ENCODE measurements at places on chromosomes 6 and 20.

GRCh38 chr6:42335896-42336295 lies 115.8 kb downstream of the TRERF1 start:
- no peak for DNase-seq

DNA sequence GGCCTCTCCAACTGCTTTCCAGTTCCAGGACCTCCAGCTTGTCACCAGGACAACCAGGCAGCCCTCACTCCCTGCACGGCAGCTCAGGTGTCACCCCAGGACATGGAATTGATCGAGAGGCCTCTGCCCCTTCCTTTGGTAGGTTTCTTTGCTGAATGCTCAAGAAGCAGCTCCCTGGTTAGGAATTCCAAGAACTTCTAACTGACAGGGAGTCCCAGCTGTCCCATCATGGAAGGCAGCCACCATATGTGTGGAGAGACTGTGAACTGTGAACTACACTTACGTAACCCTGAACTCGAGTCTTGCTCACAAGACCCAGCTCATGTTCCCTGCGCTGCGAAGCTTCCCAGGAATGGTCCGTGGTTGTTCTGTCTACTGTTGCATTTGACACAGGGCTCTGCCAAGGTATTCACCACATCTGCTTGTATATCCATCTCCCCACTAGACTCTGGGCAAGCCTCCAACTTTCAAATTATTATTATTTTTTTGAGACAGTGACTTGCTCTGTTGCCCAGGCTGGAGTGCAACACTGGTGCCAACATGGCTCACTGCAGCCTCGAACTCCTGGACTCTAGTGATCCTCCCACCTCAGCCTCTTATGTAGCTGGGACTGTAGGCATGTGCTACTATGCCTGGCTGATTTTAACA lies 35.7 kb downstream of the MGME1 start:
- DNase-seq = no peak

DNA sequence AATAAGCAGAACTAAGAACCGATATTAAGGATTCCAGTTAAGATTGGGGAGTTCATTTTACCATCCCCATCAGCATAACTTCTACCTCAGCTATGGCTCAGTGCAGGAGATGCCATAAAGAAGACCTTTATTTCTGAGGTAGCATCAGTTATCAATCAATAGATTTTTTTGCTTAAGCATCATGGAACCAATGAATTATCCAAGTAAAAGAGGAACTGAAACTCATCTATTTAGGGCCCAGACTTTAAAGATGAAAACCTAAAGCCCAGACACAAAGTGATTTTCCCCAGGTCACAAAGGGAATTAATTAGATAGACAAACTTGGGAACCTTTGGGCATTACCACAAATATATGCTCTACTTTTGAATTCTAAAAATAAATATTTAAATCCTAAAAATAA lies 59.2 kb upstream of the TINAG start:
- DNase-seq = no peak

DNA sequence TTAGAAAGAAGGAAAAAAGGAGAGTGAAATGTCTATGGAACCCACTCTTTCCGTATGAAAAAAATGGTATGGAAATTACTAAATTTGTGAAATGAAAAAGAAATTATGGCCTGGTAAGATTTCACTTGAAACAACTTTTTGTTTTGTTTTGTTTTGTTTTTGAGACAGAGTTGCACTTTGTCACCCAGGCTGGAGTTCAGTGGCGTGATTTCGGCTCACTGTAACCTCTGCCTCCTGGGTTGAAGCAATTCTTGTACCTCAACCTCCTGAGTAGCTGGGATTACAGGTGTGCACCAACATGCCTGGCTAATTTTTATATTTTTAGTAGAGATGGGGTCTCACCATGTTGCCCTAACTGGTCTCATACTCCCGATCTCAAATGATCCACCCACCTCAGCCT lies 17.8 kb upstream of the GSTA5 start:
- DNase-seq = no peak

DNA sequence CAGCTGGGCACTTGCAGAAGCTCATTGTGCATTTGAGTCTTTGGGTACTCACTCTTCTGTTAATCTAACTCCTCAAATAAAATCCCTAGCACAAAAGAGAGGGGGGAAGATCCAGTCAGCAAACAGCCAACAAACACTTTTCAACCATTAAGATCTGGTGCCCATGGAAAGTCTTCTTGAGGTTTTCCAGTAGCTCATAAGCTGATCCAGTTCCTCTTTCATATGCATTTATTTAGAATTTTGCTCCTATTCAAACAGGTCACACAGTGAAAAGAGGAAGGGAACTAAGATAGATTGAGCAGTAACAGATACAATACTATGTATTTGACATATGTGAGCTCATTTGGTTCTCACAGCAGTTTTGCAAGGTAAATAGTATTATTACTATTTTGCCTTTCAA lies 38.6 kb downstream of the HLA-DPB1 start:
- no peak for DNase-seq

DNA sequence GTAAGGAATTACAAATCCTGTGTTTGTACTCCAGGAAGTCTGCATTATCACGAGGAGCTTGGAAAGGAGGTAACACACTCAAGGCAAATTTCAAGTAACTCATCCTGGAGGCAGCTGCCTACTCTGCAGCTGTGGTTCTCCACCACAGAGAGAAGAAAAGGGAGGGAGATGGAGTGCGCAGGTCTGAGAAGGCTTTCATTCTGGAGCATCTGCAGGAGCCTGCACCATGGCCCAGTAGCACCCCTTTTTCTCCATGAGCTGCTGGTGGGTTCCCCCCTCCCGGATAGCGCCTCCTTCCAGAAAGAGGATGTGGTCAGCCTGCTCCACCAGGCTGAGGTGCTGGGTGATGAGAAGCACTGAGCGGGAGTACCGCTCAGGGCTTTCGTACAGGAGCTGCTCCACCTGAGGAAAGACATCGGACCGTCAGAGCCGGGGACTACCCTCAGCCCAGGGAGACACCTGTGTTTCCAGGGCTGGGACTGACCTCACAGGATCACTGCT lies 1.6 kb upstream of the PSMB8 start:
- no peak for DNase-seq

DNA sequence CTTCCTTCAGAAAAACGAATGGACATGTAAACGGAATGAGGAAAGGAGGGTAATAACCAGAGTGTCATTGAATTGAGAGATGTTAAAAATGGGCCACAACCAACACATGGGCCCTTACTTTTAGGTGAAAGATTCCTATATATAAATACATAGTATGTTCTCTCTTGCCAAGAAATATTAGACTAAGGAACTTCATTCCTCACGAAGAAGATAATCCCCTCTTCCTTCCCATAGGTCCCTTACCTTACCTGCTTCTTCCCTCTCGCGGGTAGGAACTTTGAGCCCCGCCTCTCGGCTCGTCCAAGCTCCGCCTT lies 295 bp upstream of the TBC1D22B start:
- no peak for DNase-seq

DNA sequence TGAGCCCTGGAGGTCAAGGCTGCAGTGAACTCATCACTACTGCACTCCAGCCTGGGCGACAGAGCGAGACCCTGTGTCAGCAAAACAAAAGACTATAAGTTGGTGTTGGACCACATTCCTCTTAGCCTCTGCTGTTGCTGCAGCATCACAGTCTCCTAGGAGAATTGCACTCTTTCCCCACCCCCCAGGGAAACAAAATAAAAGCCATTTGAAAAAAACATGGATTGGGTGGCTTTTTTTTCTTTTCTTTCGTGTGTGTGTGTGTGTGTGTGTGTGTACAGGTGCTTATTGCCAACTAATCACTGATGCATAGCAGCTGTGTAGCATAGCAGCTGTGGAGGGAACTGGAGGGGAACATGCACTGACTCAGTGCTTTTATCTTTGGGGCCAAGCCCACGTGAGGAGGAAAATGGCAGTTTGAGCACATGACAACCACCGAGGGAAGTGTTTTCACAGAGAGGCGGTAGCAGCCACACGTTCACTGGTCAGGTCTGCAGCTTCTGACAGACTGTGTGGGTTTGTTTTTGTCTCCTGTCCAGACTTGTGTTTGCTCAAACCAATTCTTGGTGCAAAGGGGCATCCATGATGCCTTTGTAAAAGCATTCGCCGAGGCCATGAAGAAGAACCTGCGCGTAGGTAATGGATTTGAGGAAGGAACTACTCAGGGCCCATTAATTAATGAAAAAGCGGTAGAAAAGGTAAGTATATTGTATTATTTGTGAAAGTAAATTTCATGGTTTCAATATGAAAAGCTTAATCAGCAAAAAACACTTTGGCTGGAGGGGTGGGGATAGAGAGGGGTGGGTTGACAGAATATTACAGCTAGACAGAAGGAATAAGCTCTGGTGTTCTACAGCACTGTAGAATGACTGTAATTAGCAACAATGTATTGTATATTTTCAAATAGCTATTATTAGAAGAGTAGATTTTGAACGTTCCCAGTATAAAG lies 27.7 kb downstream of the ALDH5A1 start:
- no peak for DNase-seq

GRCh38 chr6:169008641-169009257 lies 244.9 kb downstream of the THBS2 start:
- DNase-seq = no peak

GRCh38 chr20:11529047-11529446 lies 388.6 kb upstream of the BTBD3 start:
- DNase-seq = no peak

DNA sequence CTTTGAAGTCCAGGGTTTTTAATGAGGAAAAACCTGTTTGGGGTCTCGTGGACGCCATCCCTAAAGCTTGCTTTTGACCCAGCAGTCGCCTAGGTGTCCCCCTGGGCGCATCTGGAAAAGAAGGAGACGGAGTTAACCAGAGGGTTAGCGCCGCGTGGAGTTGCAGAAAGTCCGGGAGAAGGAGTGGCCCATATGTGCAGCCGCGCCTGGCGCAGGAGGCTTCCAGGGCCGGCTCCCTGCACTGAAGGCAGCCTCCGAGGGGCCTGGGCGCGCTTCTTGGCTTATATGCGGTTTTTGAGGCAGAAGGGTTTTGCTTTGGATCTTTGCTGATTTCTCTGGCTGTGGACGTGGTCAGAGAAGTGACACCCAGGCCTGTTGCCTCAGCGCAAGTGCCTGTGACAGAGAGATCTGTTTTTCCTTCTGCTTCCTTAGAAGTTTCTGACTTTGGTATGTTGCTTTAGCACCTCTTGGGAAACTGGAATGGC lies 987 bp downstream of the TMEM181 start:
- DNase-seq = no peak

DNA sequence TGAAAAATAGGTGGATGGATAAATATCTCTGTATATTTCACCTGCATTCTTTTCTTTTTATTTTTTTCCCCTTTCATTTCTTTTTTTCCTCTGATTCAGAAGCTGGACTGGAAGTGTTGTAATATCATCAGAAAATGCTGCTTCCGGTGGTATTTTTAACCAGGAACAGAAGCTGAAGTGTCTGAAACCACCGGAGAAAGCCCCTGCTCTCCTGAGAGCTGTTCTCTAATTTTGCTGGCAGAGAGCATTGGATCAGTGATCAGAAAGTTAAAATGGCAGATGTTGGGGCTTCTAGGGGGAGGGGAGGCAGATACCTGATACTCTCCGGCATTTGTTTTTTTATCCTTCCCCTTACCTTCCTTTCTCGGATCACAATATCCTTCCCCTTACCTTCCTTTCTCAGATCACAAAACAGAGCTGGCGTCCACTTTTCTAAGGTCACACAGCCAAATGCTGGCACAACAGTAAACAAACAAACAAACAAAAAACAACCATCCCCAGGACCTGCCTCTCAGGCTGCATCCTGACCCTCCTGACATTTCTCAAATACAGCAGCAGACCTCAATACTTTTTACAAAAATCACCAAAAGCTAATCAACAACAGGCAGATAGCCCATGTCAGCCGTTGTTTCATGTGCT lies 143.2 kb upstream of the ZNF217 start:
- DNase-seq = no peak

DNA sequence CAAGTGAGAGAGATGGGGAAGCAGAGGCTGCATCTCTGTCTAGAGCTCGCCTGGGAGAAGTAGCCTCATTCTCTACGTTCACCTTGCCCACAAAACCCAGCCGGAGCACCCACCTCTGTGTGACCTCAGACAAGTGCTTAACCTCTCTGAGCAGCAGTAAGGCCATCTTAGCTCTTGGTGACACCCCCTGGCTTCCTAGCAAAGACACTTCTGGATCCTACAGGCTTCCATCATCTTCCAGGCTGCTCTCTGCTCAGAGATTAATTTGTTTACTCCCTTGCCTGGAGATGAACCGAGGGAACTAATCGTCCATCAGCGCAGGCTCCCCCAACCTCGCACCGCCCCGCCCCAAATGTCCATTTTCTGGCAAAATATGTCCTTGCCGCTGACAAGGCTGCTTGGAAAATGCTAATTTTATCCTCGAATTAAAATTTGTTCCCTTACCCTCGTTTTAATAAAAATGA lies 24.0 kb upstream of the CTNNBL1 start:
- no peak for DNase-seq

GRCh38 chr6:105769987-105770386 lies 316.1 kb upstream of the PRDM1 start:
- DNase-seq = no peak

DNA sequence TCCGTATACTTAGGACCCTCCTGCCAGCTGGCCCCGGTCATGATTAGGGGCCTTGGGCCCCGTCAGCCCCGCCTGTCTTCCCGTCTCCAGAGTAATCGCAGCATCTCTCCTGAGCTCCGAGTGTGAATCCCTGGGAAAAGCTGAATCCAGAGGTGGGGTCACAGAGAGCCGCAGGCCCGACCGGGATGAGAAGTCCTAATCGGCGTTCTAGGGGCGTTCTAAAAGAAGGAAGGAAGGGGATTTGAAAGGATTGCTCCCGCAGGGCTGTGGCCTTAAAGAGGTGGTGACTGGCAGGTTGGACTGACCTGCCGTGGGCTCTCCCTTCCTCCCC lies 371 bp downstream of the HMGN4 start:
- DNase-seq = no peak

- no peak for DNase-seq
Observed at GRCh38 chr6:84738996-84739865, 25.2 kb downstream of the TBX18 start.
